Left kidney (tissue), 8 donors: ENCODE measurements at places on chromosomes 7 and 10. TPM values are rescaled to one million over a fixed set of nuclear protein-coding genes. Genes with fewer than 3 reads are reported as not detected.

GRCh38 chr7:30816645-30817370 is 45.6 kb downstream of the MINDY4 start:
- DNase-seq, result no peak

DNA sequence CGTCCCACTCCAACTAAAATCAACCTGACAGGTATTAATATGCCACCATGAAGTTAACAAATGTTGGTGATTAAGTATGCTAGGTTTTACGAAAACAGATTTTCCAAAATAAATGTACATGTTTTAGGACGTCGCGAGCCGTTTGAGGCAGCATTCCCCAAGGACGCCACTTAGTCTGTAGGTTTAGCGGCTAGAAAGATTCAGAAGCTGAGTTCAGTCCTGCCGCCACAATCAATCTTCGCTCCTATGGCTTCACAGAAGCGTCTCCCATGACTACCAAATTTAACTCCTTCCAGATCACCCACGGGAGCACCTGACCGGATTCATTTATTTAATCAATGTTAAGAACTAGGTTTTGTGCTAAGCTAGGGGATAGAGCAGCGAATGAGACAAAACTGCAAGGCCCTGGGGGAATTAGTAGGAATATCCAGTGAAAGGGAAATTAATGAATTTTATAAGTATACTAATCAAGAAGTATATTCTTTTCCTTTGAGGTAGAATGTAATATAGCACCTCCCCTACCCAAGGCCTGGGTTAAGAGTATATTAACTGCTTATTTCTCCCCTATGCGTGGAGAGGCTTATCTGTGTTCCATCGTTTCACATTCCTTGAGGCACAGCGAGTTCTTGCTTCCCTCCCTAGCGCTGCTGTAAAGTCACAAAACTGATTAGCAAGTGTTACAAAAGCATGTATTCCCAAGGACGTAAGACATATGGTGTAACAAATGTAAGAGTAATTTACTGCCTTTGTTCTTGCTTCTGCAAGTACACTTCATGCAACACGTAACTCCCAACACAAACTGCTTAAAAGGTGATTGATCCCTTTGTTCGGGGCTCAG is 994 bp upstream of the CYP51A1 start:
- DNase-seq, result peak; percentile 49

TMEM273 gene
- 2.0 TPM for polyA plus RNA-seq

DNA sequence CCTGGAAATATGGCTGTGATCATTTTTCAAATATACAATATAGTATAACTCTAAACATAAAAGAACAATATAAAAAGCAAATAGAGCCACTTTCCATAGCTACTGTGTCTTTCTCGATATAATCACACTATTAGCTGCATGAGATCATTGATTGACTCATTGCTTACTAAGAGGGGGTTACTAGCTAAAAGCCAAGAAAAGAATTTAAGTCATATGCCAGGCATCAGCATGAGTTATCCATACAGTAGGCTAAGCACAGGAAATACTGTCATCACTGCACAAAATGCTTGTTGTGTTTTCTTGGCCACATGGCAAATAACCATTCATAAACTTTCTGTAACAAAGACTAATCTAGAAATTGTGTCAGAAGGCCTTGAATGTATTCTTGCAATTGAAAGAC is 18.8 kb upstream of the ABCB5 start:
- DNase-seq, result no peak

GRCh38 chr7:88826222-88826621 is 30.7 kb upstream of the TEX47 start:
- DNase-seq, result no peak

GRCh38 chr10:50271564-50272250 is 20.4 kb upstream of the ASAH2 start:
- no peak for DNase-seq

GRCh38 chr10:82922046-82922445 is 1047.1 kb downstream of the NRG3 start:
- no peak for DNase-seq

- no peak for DNase-seq
These were observed 23.3 kb downstream of the DCLRE1C start for GRCh38 chr10:14930610-14931009.

DNA sequence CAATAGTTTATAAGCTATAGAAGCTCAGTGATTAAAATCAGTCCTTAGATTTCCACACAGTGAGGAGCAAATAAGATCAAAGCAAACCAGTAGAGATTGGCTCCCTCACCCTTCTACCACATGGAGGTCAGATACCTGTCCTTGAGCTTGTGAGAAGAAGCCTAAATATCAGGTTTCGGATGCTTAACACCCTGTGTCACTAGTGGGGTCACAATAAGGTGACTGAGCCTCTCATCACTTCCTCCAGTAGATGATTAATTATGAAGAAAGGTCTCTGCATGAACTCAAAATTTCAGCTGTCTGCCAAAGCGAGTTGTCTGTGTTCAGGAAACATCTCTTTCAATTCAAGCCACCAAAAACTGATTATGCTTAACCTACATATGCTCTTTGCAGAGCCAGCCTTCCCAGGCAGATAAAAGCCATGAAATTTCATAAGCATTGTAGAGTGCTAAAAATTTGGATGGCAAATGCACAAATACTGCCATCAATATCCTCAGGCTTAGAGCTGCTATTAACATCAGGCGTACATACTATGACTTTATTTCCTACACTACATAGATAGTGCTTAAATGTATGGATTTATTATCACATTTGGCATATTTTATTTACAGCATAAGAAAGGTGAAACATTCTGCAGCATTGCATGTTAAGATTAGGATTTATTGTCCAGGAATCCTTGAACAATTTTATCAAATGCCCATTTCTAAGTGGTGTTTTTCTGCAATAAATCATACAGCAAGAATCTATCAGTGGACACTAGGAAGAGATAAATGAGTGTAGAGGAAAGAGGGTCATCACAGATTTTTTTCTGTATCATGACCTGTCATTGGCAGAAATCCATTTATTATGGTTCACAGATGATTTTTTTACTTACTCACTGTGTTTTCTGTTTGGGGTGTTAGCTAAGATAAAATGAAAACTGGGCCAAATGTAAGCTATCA is 285.1 kb upstream of the SP8 start:
- no peak for DNase-seq

GRCh38 chr7:78222001-78222751 is 423.6 kb downstream of the PHTF2 start:
- DNase-seq, result no peak

- DNase-seq, result no peak
These were observed 86.4 kb upstream of the ELMO1 start for GRCh38 chr7:37534893-37535610.

CHAT gene
- polyA plus RNA-seq, result 0.13 TPM

CACNA2D1 gene
- polyA plus RNA-seq, result 33.9 TPM

DNA sequence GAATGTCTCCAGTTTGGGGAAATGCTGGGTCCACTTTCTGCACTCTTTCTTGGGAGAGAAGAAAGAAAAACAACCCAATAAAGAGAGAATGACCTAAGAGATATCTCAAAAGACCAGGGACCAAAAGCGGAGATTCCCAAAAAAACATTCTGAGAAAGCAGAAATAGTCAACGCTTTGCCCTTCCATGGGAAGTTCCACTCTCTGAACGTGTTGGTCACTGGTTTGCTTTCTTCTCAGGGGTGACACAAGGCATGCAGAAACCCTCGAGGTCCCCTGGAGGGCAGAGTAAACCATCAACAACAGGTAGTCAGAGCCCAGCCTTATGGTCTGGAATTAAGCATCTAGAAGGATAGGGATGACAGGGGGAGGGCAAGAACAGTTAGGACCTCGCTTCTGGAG is 26.2 kb upstream of the AOAH start:
- no peak for DNase-seq

DNA sequence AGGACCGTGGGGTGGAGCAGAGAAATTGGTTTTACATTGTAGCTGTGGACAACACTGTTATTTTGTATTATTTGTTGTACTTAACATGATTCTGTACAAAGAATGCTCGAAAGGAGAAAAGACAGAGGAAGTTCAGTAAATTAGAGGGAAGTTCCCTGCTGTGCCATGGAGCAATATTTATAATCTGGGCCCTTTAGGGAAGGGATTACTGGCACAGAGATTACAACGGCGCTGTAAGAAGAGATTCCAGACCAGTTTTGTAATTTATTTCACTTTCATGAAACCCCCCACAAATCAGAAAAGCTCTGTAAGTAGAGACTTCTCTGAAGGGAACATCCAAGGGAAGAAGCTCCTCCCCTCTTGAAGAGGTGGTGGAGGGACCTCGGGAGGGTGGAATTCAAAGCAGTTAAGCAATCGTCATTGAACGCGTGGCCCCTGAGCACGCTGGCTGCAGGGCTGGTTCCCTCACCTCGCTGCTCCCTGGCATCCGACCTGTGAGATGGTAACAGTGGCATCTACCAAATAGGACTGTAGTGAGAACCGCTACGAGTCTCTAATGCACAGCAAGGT is 113.5 kb downstream of the KLF6 start:
- DNase-seq, result no peak

DNA sequence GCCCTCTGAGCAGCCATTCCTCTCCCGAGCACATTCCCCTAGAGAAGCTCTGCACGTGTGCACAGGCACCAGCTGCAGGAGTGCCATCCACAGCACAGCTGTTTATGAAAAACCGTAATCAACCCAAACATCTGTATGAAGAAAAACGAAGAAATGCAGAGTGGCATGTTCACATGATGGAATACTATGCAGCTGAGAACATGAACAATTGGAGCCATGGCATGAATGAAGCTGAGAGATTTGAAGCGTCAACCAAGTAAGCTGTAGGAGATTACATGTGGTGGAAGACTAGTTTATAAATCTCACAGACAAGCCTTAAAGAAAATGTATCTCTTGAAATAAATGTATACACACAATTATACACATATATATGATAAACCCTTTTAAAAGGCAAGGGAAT is 176.5 kb downstream of the EBF3 start:
- no peak for DNase-seq

DNA sequence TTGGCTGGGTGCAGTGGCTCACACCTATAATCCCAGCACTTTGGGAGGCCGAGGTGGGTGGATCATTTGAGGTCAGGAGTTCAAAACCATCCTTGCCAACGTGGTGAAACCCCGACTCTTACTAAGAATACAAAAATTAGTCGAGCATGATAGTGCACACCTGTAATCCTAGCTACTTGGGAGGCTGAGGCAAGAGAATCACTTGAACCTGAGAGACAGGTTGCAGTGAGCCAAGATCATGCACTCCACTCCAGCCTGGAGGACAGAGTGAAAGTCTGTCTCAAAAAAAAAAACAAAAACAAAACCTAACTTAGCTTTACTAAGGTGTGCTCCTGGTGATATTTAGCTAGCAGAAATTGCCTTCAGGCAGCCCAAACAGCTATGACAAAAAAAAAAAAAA is 24.3 kb upstream of the VDAC2 start:
- DNase-seq, result no peak

GRCh38 chr10:70292004-70292403 is 8.2 kb upstream of the NPFFR1 start:
- DNase-seq, result no peak

- DNase-seq, result peak; percentile 70
These were observed 635 bp downstream of the NUP205 start for GRCh38 chr7:135558337-135558767.

DNA sequence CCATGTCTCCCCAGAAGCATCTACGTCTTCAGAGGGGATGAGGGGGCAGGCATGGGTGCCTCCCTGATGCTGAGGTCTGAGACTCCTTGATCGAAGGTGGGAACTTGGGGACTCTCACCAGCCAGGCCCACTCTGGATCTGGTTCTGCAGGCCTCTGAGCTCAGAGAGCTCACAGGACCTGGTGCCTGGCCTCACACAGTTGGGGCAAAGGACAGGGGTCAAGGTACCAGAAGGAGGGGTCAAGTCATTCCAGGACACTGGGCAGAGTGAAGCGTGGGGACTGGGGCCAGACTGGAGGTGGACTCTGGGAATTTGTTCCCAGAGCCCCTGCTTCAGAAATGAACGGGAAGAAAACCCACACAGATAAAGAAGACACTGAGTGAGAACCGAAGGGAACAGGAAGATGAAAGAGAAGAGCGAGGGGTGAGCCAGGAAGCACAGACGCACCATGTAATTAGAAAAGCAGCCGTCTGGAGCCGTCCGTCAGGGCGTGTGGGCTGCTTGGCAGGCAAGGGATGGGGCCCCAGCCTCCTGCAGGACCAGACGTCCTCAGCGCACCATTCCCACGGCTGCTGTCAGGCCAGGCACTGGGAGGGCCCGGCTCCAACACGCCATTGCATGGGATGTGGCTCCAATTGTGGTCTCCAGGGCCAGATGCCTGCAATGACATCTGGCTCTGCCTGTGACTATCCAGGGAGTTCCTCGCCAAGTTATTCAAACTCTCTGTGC is 47.7 kb downstream of the ZCCHC24 start:
- DNase-seq, result no peak

- DNase-seq, result no peak
These were observed 98.7 kb downstream of the POLL start for GRCh38 chr10:101489355-101489754.

DNA sequence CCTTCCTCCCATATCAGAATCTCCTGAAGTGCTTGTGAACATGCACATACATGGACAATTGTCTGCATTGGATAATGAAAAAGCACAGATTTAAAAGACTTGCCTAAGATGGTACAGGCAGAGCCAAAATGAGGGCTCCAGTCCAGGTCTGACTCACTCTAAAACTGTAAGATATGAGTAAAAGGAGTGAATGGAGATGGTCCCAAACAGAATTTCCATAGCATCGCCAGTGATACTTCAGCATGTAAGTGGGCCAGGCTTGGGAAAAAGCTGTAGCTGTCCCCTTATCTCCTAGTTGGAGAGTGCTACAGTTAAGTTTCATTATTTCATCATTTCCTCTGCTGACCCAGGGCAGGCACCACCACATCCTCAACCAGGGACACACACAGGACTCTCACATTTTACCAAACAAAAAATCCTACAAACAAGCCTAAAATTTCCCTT is 26.4 kb upstream of the IL6 start:
- no peak for DNase-seq

GRCh38 chr7:123440101-123440548 is 94.3 kb downstream of the IQUB start:
- no peak for DNase-seq

IL6 gene
- not detected for polyA plus RNA-seq

- no peak for DNase-seq
These were observed 2.3 kb upstream of the ANKRD2 start for GRCh38 chr10:97570146-97570788.

PIK3AP1 gene
- 4.5 TPM for polyA plus RNA-seq

ZNF736 gene
- 30.6 TPM for polyA plus RNA-seq

- DNase-seq, result no peak
These were observed 33.3 kb upstream of the TES start for GRCh38 chr7:116177009-116177408.

DNA sequence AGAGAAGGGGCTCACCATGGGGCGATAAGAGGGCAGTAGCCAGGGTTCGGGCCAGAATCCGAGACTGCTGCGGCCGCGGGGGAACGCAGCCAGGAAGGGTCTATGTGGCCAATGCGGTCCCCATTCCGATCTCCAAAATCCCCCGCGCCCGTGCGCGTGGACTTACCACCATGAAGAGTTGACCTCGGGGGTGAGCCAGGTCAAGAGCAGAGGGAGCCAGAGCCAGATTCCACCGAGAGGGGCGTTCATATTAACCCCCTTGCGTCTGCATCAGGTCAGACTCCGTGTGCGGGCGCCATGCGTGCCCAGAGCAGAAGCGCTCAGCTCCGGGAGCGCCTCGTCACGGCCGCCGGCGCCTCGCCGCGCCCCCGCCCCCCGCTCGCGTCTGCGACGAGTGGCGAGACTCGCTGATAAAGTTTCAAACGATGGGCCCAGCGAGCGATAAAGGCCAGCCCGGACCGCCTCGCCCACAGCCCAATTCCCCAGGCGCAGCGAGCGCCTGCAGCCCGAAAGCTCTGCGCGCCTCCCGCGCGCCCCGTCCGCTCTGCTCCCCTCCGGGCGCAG is at the start of gene WNT2:
TSS of gene WNT2 (minus strand) at position 318 of the 564 bp plus-strand sequence. CDS start at position 249, 69 bp downstream.
- peak; percentile 14 for DNase-seq

NPY gene
- polyA plus RNA-seq, result not detected

GRCh38 chr7:46559194-46559832 is 638.2 kb upstream of the IGFBP3 start:
- no peak for DNase-seq
